Activated T-helper 17 cell treated with anti-CD3 and anti-CD28 coated beads, Interleukin-2, amount 50 U/mL, for 72 hours (primary cell): ENCODE measurements at places on chromosomes 7 and 10.

- no peak for ATAC-seq
Measured at GRCh38 chr7:110891197-110891596, 199.7 kb upstream of the LRRN3 start.

GRCh38 chr7:129574487-129574886 is 37.0 kb upstream of the NRF1 start:
- no peak for ATAC-seq

- no peak for ATAC-seq
Measured at GRCh38 chr10:130045091-130045652, 65.5 kb downstream of the C10orf143 start.

DNA sequence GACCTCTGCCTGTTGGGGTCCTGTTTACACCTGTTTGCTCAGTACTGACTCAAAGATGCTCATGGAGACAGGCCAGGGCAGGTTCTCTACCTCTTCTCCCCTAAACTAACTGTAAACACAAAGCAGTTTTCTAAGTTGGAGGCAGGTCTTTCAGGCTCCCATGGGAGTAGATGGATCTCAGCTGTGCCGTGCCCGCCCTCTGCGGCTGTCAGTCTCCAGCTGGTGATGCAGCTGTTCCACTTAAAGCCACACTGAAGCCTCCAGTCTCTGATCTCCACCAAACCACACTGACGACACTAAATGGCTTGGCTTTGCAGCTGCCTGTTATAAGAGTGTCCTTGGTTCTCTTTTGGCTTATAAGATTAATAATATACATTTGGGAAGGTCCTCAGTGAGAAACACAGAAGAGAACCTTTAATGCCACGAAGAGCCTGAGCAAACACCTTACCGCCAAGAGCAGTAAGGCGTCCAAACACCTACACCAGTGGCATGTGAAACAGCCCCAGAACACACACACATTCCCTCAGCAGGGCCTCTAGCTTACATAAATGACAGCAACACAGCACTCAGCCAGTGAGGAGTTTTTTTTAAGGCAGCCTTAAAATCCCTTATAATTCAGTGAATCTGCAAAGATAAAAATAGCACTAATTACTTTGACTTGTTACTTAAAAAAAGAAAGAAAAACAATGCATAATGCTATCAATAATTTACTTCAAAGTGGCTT is 60.4 kb upstream of the KCNIP2 start:
- ATAC-seq, result peak; percentile 62

- peak; percentile 91 for ATAC-seq
Measured at GRCh38 chr10:119516381-119517234, 25.9 kb downstream of the RGS10 start.

DNA sequence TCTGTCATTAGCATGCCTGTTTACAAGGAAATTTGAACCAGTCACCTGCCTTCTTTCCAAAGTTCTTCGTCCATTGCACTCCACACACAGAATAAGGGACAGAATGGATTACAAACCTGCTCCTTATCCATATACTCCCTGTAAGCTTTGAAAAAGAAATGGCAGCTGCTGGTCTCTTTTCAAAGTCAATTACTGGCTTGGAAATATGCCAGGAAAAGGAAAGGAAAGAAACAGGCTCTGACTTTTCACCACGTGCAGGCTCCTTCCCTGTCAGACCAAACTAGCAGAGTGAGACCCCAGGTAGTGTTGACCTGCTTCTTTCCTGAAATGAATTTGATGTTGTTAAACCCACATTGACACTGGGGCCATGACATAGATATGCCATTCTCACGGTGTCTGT is 84.5 kb downstream of the LHFPL3 start:
- no peak for ATAC-seq

- no peak for ATAC-seq
Measured at GRCh38 chr7:134366481-134366880, 49.8 kb upstream of the SLC35B4 start.

GRCh38 chr10:7485799-7486198 is 75.0 kb upstream of the SFMBT2 start:
- ATAC-seq, result no peak

DNA sequence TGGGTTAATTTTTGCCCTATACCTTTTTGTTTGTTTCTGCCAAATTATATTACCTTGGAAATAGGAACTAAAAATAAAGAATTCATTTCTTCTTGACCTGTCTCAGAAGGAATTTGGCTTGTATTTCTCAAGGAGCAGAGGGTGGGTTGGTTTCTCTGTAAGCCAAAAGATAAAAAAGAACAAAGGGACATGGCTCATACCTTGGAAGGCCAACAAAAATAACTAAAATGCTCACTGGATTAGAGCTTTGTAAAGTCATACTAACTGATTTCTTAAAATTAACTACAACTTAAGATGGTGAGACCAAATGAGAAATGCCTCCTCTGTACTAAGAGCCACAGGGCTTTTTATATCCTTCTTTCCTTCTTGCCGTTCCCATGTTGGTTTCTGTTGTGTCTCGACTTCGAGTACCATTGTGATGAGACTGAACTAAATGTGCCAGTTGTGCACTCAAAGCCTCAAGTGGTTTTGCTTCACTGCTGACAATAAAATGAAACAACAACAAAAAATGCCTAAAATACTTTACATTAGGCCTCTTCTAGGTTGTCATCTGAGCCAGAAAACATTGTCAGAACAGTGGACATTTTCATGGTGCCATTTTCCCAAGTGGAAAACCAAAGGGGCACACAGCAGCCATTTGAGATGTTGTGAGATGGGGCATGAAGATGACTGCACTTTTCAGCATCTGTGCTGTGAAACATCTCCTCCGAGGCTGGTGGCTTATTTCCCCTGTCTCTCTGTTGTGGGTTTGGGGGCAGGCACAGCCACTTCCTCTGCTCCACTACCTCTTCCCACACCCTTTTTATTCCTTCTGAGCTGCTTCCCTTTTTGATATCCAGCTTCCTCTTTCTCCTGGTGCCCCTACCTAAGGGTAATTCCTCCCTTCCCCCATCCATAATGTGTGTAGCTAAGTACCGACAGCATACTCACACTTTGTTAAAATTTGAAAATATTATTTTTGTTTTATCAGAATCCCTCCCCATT is 51.8 kb upstream of the AGR3 start:
- peak; percentile 45 for ATAC-seq

DNA sequence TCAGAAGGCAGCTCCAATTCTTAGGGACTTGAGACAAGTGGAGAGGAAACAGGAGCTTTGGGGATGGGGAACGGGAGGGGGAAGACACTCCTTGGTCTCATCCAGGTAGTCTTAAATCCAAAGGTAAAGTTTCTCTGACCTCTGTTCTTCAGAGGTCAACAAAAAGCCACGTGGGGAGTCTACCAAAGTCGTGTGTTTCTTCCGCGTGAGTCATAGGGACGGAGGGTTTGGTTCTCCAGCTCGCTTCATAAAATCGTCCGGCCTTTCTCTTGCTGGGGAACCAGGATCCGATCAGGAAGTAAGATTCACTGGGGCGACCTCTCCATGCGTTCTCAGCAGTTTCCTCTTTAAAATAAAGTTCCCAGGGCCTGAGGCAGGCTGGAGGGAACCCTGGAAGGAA is 275.7 kb downstream of the TCERG1L start:
- no peak for ATAC-seq

DNA sequence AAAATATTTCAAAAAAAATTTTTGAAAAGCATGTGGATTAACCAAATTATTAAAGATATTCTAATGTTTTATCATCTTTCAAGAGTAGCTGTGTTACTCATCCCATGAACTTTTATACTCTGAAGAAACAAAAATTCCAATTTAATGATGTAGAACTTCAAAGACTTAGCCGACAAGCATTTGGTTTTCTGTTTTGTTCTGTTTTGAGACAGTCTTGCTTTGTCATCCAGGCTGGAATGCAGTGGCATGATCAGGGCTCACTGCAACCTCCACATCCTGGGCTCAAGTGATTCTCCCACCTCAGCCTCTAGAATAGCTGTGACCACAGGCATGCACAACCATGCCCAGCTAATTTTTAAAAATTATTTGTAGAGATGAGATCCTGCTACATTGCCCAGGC is 17.8 kb upstream of the LCOR start:
- no peak for ATAC-seq

DNA sequence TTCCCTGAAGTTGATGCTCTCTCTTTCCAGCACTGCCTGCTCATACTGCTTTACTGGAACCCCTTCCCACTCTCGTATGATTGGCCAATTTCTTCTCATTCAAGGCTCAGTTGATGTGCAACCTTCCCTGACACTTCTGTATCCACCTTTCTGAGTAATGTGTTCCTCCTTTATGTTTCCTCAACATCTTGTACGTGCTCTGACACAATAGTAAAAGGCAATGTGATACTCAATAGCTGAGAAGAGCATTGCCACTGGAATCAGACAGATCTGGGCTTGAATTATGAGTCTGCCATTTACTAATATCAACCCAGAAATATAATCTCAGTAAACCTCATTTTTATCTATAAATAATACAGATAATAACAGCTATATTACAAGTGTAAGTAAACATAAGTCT is 34.7 kb downstream of the ARL4A start:
- ATAC-seq, result peak; percentile 32

GRCh38 chr10:31153161-31153560 is 121.5 kb upstream of the ZNF438 start:
- ATAC-seq, result no peak

GRCh38 chr10:14312014-14312413 is 18.7 kb downstream of the FRMD4A start:
- ATAC-seq, result no peak

GRCh38 chr7:67550801-67551436 is 554.3 kb downstream of the TYW1 start:
- no peak for ATAC-seq

DNA sequence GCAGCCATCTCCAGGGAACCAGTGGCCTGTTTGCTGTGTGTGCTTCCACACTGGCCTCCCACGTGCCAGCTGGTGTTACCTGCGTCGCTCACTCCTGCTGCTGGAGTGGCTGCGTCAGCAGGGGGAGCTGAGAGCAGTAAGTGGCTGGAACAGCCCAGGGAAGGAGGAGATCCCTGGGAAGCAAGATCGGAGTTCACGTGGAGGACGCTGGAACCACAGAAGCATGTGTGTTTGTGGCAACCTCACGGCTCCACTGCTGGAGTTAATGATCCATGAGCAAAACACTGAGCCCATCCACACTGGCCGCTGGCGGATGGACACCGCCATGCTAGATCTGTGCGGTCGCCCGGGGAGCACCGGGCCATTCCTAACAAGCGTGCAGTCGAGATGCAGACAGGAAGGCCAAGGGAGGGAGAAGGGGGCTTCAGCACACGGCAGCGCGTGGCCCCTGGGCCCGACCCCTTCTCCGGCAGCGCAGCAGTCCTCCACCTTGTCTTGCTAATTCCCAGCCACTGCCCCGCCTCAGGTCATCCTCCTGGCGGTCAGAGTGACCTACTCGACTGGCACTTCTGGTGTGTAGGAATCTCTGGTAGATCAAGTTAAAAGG is 68.5 kb upstream of the EEPD1 start:
- no peak for ATAC-seq

GRCh38 chr10:103917302-103918052 is 507 bp downstream of the STN1 start:
- peak; percentile 14 for ATAC-seq

- ATAC-seq, result no peak
Measured at GRCh38 chr10:120511165-120511564, 54.1 kb downstream of the PLPP4 start.

GRCh38 chr10:73416571-73416970 is 2.7 kb upstream of the ANXA7 start:
- no peak for ATAC-seq

DNA sequence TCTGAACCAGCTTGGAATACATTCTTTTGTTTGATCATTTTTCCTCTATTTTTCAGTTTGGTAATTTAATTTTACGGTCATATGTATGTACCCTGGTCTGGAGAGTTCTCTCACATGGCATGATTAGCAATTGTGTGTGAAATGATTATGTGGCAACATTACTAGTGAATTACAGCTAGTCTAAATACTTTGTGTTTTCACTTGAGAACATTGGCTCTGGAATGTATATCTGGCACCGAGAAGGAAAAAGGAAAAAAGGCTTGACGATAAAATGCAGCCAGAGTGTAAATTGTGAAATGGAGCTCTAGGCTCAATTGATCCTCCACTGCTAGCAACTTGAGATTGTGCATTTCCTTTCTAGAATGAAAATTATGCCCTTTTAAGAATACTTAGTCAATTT is 397.2 kb downstream of the EXOC4 start:
- no peak for ATAC-seq

- ATAC-seq, result no peak
Measured at GRCh38 chr7:91276909-91277308, 12.7 kb downstream of the FZD1 start.

- ATAC-seq, result no peak
Measured at GRCh38 chr7:105853931-105854419, 22.4 kb downstream of the ATXN7L1 start.

DNA sequence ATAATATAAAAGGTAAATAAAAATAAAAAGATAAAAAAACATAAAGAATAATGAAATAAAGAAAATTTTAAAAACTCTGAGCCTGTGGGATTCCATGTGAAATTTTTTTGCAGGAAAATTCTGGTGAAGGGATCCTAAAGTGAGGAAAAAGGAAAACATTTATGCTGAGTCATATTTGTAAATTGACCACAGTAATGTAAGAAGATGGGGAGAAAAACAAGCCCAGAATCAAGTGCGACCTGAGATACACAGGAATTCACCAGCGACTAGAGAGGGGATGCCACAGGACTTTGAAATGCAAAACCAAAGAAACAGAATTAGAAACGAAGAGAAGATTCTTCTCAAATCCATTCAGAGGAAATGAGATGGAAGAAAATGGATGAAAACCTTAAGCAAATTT is 133.8 kb upstream of the PFKP start:
- ATAC-seq, result no peak

DNA sequence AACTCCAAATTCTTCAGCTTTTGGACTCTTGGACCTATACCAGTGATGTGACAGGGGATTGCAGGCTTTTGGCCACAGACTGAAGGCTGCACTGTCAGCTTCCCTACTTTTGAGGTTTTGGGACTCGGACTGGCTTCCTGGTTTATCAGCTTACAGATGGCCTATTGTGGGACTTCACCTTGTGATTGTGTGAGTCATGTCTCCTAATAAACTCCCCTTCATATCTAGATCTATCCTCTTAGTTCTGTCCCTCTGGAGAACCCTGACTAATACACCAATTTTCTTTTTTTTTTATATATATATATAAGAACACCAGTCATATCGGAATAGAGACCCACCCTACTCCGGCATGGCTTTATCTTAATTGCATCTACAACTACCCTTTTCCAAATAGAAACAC is 166.8 kb downstream of the ETV1 start:
- ATAC-seq, result no peak

GRCh38 chr10:48751730-48752129 is 67.1 kb downstream of the WDFY4 start:
- ATAC-seq, result no peak

GRCh38 chr7:141641876-141642275 is 60.1 kb downstream of the DENND11 start:
- no peak for ATAC-seq

- no peak for ATAC-seq
Measured at GRCh38 chr10:100318207-100318606, 11.8 kb downstream of the PKD2L1 start.
